ENCODE measurements at places on chromosomes 4 and X. TPM values are rescaled to one million over a fixed set of nuclear protein-coding genes. Genes with fewer than 3 reads are reported as not detected.

GRCh38 chr4:113838460-113838859 lies 76.9 kb upstream of the CAMK2D start:
- no peak for DNase-seq

DNA sequence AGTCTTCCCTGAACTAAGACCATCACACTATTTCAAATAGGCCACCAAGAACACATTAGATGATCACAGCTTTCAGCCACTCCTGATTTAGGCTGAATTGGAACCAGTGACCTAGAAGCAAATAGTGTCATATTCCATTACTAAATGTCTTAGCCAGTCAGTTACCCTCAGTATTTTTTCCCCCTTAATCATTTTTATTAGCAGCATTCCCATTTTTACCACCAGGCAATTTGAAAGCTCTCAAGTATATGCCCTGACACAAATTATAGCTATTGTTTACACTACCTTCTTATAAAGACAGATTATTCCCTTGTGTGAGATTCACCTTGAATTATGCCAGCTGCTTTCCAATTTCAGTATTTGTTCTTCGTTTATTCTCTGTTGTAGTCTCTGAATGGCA lies 1146.9 kb downstream of the PDHA2 start:
- DNase-seq: no peak

- no peak for DNase-seq
Measured at GRCh38 chrX:10163031-10163430, 6.3 kb downstream of the CLCN4 start.

GRCh38 chr4:17717301-17717700 lies 64.1 kb downstream of the FAM184B start:
- no peak for DNase-seq

GRCh38 chr4:67460574-67460973 lies 84.7 kb downstream of the CENPC start:
- DNase-seq: no peak

CT45A10 gene
- not detected for total RNA-seq

DNA sequence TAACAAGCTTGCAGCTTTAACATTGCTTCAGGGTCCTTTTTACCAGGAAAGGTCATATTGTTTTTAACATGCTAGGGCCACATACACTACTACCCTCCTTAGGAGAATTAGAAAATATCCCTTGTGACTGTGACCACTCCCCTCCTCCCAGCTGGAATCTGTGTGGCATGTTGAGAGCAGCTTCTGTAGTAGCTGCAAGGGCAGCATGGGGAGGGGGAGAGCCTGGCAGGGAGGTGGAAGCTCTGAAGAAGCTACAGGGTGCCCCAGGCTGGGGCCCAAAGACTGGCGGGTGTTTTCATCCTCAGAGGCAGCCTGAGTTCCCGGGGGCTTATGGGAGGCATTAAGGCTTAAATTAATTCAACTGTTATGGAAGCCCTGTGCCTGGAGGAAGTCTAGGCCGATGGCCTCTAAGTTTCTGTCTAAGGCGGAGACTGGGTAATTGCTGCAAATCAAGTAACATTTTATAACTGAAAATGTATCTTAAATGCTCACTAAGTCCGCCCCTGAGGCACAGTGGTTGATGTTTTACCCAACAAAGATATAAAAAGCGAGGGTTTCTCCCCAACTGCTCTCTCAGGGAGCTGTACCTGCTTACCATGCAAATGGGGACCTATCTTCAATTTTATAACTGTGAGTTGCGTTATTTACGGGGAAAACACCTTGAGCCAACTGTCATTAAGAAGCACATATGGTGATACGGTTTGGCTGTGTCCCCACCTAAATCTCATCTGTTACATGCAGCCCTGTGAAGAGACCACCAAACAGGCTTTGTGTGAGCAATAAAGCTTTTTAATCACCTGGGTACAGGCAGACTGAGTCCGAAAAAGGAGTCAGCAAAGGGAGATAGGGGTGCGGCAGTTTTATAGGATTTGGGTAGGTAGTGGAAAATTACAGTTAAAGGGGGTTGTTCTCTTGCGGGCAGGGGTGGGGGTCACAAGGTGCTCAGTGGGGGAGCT lies 37.4 kb upstream of the STS start:
- DNase-seq: no peak

Measured in upper lobe of left lung (tissue), 6 donors.